ENCODE measurements at places on chromosomes 6 and 20.

DNA sequence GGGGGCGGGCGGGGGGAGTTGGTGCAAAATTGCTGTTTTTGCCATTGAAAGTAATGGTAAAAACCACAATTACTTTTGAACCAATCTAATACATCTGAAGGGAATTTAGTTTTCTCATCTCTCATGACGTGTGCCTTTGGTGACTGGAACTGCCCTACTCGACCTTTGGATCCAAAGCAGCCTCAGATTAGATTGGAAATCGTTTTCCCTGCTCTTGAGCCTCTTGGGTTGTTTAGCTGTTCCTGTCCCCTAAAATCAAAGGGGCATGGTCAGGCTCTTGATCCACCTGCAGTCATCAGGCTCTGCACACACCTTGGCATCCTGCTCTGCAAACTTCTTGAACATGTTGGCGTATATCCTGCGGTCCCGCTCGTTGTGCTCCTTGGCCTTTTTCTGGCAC is 64.0 kb upstream of the TULP1 start:
- DNase-seq: no peak

- DNase-seq: no peak
These were observed 18.1 kb downstream of the DEK start for GRCh38 chr6:18246205-18246604.

DNA sequence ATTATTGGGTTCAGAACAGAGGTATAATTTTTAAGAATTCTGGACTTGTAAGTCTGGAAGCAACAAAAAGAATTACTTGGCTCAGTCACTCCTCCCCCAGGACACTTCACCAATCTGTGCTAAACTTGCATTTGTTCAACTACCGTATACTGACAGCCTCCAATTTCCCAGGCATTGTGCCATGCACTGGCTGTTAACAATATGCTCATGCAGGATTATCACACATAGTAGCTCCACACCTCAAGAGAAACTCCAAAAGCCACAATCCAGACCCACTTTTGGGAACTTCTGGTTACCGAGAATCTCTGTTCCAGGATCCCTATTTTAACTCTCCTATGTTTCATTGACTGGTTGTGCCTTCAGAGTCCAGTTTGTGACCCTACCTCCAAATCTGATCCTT is 7.7 kb downstream of the ADGRF1 start:
- DNase-seq: no peak

GRCh38 chr20:33169176-33169794 is 1.3 kb downstream of the BPIFA2 start:
- DNase-seq: no peak

- DNase-seq: no peak
These were observed 225.9 kb downstream of the MAFB start for GRCh38 chr20:40463171-40463570.

DNA sequence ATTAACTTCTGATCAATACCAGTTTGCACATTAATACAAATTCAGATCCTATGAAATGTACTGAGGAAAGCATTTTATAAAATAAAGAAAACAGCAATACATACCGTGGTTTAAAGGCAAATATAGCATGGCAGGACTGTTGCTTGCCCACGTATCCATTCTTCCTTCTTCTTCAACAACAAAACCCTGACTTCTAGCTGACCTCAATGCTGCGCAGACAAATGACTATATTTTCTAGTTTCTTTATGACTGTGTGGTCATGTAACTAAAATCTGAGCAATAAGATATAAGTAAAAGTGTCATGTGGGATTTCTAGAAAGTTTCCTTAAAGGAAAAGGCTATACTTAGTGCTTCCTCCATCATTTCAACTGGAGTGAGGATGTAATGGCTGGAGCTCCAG is 85.0 kb downstream of the CDC40 start:
- DNase-seq: no peak

DNA sequence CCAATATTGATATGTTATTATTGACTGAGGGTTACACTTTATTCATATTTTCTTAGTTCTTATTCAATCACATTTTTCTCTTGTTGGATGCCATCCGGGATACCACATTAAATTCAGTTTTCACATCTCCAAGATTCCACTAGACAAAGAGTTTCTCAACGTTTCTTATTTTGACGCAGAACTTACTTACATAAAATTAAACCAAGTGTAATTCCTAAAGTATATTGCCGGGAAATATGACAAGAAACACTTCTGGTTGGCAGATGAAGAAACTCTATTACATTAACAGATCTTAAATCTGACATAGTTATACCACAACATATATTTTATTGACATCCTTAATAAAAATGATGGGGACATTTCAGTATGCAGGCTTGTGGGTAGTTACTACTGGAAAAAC is 47.3 kb upstream of the THBS2 start:
- DNase-seq: no peak

- DNase-seq: no peak
These were observed 53.0 kb downstream of the FLRT3 start for GRCh38 chr20:14284443-14284842.

DNA sequence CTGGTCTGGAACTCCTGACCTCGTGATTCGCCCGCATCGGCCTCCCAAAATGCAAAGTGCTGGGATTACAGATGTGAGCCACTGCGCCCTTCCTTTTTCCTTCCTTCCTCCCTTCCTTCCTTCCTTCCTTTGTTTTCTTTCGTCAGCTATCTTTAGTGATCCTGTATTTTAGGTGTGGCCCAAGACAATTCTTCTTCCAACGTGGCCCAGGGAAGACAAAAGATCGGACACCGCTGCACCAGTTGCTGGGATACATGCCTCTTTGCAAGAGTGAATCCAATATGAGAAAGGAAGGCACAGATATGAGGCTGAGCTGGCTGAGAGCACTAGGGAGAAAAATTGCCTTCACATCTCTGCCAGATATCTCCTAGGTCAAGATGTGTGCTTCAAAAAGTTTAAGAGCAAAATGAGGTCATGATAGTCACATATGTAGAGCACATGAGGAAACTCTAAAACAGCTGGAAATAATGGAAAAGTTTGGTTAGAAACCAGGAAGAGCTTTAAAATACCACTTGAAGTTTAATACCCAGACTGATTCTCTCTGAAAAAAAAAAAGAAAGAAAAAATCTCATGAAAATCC is 41.8 kb downstream of the OR2B2 start:
- DNase-seq: no peak

GRCh38 chr6:39752835-39753724 is 27.9 kb upstream of the KIF6 start:
- no peak for DNase-seq

- DNase-seq: no peak
These were observed 5.0 kb upstream of the BTN2A1 start for GRCh38 chr6:26452631-26453235.

GRCh38 chr6:140992678-140993077 is 1140.0 kb upstream of the GJE1 start:
- DNase-seq: no peak

GRCh38 chr6:82348130-82348529 is 15.5 kb upstream of the TPBG start:
- DNase-seq: no peak

- DNase-seq: no peak
These were observed 73.0 kb downstream of the SLX4IP start for GRCh38 chr20:10508060-10508459.

GRCh38 chr6:24910331-24910960 is 25.3 kb downstream of the RIPOR2 start:
- DNase-seq: peak; percentile 66

DNA sequence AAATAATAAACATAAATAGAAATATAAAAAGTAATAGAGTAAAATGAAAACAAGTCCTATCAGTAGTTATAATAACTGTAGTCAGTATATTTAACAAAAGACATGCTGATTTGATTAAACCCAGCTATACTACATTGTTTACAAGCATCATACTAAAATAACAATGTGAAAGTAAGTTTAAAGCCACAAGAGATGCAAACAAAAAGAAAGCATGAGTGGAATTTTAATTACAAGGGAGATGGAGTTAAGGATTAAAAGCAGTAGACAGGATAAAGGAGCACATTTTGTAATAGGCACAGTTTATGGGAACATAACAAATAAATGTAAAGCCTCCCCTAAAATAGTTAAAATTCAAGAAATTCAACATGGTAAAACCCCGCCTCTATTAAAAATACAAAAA is 41.5 kb downstream of the SENP6 start:
- no peak for DNase-seq

DNA sequence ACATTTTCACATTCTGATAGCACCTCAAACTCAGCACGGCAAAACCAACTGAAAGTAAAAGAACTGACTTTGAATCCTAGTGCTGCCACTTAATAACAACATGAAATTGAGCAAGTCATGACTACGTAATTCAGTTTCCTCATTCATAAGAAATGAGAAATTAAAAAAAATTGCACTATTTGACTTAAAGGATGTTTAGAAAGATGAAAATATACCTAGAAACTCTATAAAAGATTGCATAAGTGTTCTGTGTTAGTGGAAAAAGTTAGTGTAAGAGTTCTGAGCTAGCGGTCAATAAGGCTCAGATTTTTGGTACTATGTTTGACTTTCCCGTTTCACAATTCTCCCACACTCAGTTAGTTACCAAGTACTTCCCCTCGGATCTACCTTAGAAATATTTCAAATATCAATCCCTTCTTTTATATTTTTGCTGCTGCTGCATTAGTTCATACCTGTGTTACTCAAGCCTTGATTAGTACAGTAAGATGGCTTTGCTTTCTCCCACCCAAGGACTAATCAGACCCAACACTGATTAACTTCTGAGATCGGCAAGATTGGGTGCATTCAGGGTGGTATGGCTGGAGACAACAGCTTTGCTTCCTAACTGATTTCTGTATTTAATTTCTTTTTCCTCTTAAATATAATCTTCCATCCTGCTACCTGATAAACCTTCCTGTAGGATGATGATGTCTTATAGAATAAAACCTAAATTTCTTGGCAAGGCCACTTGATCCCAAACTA is 25.9 kb downstream of the ECHDC1 start:
- DNase-seq: no peak

- no peak for DNase-seq
These were observed 80.5 kb downstream of the IMPG1 start for GRCh38 chr6:75991941-75992340.

DNA sequence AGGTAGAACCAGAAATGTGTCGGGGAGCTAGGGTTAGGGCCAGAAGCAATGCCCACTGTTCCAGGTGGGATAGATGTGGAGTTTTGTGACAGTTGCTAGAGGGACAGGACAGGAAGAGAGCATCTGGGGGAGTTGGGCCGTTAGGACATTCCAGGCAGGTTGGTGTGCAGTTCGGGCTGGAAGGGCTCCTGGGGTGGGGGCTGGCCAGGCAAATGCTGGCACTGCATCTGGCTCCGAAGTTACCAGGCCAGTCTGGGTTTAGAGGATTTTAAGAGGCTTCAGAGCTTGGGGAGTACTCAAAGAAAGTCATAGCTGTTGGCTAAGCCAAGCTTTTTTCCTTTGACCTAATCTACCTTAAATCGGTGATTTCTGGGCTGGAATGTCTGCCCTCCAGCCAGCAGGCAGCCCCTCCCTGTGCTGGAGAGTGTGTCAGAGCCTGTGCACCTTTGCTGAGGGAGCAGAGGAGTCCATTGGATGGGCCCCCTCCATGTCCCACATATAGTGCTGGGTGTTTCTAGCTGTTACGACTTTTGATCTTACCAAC is 20.8 kb downstream of the PLCG1 start:
- DNase-seq: no peak

DNA sequence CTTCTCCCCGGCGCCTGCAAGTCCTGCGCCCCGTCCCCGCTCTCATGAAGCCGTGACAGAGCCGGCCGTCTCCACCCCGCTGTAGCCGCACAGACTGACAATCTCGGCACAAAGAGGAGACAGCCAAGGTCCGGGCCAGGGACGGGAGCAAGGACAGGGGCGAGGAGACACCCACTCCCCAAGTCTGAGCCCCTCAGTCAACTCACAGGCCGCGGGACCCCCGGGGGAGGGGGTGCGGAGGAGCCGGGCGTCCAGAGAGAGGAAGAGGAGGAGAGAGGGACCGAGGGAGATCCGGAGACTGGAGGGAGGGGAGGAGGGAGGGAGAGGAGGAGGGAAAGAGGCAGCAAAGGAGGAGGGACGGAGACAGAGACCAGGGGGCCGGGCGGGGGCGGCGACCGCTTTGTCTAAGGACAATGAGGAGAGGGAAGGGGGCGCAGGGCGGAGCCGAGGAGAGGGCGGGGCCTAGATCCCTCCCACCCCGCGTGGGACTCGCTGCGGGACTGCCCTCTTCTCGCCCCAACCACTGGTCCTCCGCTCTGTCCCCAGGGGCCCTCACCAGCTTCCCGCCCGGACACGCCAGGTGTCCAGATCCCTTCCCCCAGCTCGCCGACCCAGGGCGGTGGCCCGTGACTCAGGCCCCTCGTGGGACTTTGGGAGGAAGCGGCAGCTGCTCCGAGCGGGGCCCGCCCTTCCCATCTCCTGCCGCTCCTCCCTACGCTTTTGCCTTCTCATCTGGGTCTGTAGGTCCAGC is 638 bp upstream of the PPP1R18 start:
- peak; percentile 99 for DNase-seq

- DNase-seq: no peak
These were observed 31.2 kb downstream of the GCNT2 start for GRCh38 chr6:10552270-10552810.

DNA sequence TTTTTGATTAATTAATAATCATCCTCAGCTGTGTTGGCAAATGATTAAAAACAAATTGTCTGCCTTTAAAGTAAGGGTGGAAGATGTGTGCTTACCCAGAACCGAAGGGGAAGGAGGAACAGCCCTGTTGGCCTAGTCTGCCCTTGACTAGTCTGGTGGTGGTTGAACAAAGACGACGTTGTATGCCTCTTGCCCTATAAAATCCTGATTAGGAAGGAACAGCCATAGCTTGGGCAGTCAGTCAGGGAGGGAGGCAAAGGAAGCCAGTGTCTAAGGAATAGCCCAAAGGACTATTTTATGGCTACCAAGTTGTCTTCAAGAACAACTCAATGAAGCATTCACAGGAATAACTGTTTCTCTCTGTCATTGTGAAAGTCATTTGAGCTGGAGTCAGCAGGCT is 70.7 kb downstream of the PRDM1 start:
- no peak for DNase-seq

GRCh38 chr6:24520929-24521546 is 26.3 kb downstream of the ALDH5A1 start:
- DNase-seq: no peak

- no peak for DNase-seq
These were observed 109.9 kb downstream of the RNF144B start for GRCh38 chr6:18497006-18497405.

- DNase-seq: no peak
These were observed 583.8 kb upstream of the GJE1 start for GRCh38 chr6:141548966-141549365.

GRCh38 chr20:51532577-51533191 is 9.8 kb downstream of the NFATC2 start:
- no peak for DNase-seq

GRCh38 chr6:92267335-92267734 is 1152.0 kb downstream of the EPHA7 start:
- DNase-seq: no peak

- DNase-seq: no peak
These were observed 264.2 kb downstream of the THBS2 start for GRCh38 chr6:168989421-168989820.

DNA sequence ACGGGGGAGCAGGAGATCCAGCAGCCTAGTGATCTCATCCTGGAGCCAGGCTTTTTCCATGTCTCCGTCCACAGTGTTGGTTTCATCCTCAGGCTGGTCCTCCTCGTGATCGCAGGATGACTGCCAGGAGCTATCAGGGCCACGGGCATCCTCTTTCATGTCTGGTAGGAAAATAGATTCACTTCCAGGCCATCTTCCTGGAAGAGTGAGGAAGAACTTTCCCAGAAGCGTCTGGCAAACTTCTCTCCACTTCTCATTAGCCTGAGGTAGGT is 15.3 kb upstream of the SLC9A8 start:
- DNase-seq: no peak

All from left forelimb (tissue), 1 donor.